ENCODE measurements at places on chromosomes 2 and 18.

DNA sequence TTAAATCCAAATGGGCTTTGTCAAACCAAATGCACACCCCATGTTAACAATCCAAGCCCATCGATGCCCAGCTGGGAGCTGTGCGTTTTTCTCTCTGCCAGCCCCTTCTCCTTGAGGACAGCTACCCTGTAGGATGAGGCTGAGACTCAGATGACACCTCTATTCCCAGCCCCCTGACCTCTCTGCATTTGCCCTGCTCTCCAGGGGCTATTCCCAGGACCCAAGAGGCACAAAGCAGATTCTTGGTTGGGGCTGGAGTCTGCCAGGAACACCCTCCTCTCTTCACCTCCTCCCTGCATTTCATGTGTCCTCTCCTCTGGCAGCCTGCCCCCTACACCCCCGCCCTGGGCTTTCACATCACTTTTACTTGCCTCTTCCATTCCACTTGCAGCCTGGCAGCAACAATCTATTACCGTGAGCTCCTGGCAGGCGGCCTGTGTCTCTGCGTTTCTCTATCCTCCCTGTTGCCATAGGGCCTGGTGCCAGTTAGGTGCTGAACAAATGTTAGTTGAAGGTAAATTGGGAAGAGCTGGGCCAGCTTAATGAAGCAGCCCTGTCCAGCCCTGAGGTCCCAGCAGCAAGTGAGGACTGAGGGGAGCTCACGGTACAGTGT lies 51.8 kb downstream of the ADD2 start:
- no peak for DNase-seq

DNA sequence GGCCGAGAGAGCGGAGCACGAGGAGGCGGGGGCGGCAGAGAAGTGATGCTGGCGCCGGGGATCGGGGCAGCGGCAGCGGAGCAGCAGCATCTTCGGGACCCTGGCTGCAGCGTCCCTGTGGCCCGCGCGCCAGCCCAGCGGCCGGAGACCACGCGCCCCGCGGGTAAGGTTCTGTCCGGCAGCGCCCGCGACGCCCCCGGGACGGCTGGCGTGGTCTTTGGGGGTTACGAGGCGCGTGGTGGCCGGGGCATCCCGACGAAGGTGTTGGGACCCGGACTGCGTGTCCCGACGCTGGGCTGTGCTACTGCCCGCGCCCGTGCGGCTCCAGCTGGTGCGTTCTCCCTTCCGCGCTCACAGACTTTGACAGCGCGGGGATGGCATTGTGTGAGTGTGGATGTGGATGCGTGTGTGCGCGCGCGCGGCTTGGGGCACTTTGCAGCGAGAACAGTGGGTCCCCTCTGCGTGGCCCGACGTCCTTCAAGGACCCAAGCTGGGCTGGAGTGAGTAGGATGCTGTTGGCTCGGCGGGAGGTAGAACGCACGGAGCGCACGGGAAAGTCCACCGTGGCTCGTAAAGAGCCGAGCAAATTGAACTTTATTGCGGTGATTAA lies 405.0 kb downstream of the XIRP2 start:
- DNase-seq = no peak

DNA sequence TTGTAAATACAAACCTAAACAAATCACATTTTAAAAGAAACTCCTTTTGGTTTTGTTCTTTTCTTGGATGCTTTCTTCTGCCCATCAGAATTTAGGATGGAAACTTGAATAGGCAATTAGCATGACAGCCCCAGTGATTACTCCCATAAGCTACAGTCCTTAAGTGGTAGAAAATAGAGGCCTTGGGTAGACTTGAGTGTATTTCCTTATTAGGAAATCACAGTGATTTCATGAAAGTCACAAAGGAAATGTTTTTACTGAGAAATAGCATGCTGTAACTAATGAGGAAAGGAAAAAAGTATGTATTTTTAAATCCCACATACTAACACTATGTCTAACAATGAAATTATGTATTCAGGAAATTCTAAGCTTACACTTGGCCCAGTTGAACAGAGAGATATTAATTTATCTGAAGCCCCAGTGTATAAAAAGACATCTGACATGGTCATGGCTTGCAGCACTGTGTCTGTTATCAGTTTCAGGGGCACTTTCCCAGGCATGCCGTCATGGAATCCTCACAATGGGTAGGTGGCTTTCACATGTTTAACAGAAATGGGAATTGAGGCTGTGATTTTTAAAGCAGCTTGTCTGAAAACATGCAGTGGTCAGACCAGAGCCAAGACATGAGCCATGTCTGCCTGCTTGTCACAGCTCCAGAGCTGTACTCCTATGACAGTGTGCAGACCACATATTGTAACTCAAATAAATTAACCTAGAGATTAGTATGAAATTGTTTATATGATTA lies 79.7 kb upstream of the TRIB2 start:
- no peak for DNase-seq

DNA sequence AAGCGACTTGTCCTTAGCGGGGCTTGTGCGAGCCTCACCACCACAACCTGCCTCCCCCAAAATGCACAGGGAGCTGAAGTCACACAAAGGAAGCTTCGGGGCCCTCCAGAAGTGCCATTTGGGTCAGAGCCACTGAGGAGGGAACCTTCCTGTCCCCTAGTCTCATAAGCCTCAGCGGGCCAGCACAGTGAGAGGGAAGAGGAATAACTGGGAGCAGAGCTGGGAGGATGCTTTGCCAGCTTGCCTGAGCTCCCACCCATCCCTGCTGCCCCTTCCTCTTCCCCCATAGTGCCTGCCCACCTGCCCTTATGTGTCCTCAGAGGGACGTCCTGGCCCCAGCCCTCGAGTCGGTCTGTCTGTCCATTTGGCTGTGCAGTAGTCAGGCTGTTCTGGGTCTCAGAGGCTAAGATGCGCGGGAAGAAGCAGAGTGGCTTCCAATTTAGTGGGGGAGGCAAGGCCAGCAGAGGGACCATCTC lies 51.8 kb upstream of the GPR17 start:
- DNase-seq = no peak

GRCh38 chr2:219221957-219222518 lies 3.3 kb upstream of the ABCB6 start:
- no peak for DNase-seq

- DNase-seq = no peak
Observed at GRCh38 chr2:55420871-55421270, 1.2 kb upstream of the CCDC88A start.

All from activated T-helper 1 cell treated with anti-CD3 and anti-CD28 coated beads, Interleukin-2, amount 50 U/mL, for 16 hours (primary cell).